Activated naive CD4-positive, alpha-beta T cell treated with anti-CD3 and anti-CD28 coated beads, Interleukin-2, amount 10 ng/mL, durations not matched to agents 7 days and 5 days (primary cell): ENCODE measurements at places on chromosomes 3 and 15.

- no peak for DNase-seq
These were observed 20.8 kb downstream of the FAM174B start for GRCh38 chr15:92634671-92635201.

- DNase-seq = no peak
These were observed 646.6 kb downstream of the TUSC7 start for GRCh38 chr3:117356091-117356705.

GRCh38 chr3:23829242-23829934 is 23.6 kb downstream of the UBE2E1 start:
- no peak for DNase-seq

GRCh38 chr3:183249006-183249718 is 3.9 kb upstream of the B3GNT5 start:
- DNase-seq = no peak

- DNase-seq = no peak
These were observed 80.8 kb downstream of the ANXA2 start for GRCh38 chr15:60316961-60317360.

- no peak for DNase-seq
These were observed 1.1 kb upstream of the MGLL start for GRCh38 chr3:127823426-127823857.
